ENCODE measurements at places on chromosomes 13 and 19.

DNA sequence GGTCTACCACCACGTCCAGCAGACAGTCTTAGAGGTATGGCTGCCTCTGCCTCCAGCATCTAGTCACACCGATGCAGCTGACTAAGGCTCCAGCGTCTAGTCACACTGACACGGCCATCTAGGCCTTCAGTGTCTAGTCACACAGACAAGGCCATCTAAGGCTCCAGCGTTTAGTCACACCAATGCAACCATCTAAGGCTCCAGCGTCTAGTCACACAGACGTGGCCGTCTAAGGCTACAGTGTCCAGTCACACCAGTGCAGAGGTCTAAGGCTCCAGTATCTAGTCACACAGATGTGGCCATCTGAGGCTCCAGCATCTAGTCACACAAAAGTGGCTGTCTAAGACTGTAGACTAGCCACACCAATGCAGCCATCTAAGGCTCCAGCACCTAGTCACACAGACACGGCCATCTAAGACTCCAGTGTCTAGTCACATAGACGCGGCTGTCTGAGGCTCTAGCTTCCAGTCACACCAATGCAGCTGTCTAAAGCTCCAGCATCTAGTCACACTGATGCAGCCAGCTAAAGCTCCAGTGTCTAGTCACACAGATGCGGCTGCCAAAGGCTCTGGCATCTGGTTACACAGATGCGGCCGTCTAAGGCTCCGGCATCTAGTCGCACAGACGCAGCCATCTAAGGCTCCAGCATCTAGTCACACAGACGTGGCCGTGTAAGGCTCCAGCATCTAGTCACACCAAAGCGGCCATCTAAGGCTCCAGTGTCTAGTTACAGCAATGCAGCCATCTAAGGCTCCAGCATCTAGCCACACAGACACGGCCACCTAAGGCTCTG lies 55.1 kb downstream of the KLF2 start:
- no peak for DNase-seq

- DNase-seq: no peak
Measured at GRCh38 chr13:35474496-35475211, 1.8 kb downstream of the MAB21L1 start.

GRCh38 chr19:46088101-46088500 lies 36.4 kb downstream of the IGFL3 start:
- no peak for DNase-seq

- DNase-seq: no peak
Measured at GRCh38 chr13:98220271-98220791, 43.3 kb upstream of the RNF113B start.

DNA sequence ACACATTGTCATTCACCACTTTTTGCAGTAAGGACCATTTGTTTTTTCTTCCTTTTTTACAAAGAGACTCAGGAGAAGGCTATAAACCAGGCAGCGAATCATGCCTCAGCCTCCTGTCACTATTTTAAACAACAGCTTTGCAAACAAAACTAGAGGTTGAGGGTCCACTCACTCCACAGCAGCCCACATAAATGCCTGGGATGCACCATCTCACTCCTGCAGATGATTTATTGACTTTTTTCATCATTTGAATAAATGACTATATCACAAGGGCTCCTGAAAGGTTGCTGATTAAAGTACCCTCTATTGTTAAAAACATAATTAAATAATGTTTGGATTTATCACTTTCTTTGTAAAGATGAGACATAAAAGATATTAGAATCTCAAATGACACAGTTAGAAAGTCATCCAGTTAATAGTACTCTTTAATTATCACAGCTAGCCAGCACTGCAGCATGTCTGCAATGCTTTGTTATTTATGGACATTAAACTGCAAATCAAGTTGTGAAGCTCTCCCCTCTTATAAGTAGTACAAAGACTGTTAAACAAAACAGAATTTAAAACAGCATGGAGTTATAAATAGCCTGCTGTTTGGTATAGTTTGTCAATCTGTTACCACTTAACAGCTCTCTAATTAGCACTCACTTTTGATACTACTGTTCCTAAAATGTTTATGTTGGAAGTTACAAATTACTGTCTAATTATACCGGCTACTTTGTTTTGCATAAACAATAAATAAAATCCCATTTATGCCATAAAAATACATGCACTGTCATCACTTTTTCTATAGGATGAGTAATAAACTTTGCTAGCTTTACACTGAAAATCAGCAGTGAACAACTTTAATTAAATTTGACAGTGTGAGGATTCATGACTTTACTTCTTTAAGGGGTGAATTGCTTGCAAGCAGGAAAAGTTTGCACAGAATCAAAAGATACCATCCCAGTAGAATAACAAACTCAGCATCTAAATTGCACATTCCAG lies 853.2 kb downstream of the UQCRFS1 start:
- no peak for DNase-seq
